ENCODE measurements at places on chromosomes 3 and 15. TPM values are rescaled to one million over a fixed set of nuclear protein-coding genes. Genes with fewer than 3 reads are reported as not detected.

The GABRR3 gene
- polyA plus RNA-seq = not detected

The AP3B2 gene
- 81.9 TPM for polyA plus RNA-seq

The GRAMD2A gene
- 3.2 TPM for polyA plus RNA-seq

The TMEM207 gene
- not detected for polyA plus RNA-seq

The TMEM202 gene
- polyA plus RNA-seq = not detected

The MCF2L2 gene
- 9.3 TPM for polyA plus RNA-seq

The RTP3 gene
- polyA plus RNA-seq = not detected

The SCAANT1 gene
- polyA plus RNA-seq = not detected

The UROC1 gene
- polyA plus RNA-seq = not detected

The A4GNT gene
- not detected for polyA plus RNA-seq

The NOX5 gene
- not detected for polyA plus RNA-seq

The PYGO1 gene
- 25.0 TPM for polyA plus RNA-seq

The TICRR gene
- 0.36 TPM for polyA plus RNA-seq

The RETNLB gene
- polyA plus RNA-seq = not detected

The PAQR9 gene
- polyA plus RNA-seq = 0.24 TPM

The PARP15 gene
- polyA plus RNA-seq = not detected

The JMJD7 gene
- polyA plus RNA-seq = 14.0 TPM

The FBXO40 gene
- polyA plus RNA-seq = not detected

The GALNT15 gene
- polyA plus RNA-seq = 1.5 TPM

The SOX14 gene
- not detected for polyA plus RNA-seq

The U2SURP gene
- polyA plus RNA-seq = 159 TPM

The GOLGA8T gene
- polyA plus RNA-seq = not detected

The PARP14 gene
- not detected for polyA plus RNA-seq

The GOLGA6L9 gene
- 27.7 TPM for polyA plus RNA-seq

The ACKR2 gene
- not detected for polyA plus RNA-seq

The FANCD2OS gene
- not detected for polyA plus RNA-seq

The TRIM59 gene
- polyA plus RNA-seq = 0.78 TPM

The TPRG1 gene
- 1.6 TPM for polyA plus RNA-seq

The TRPM1 gene
- not detected for polyA plus RNA-seq

The ACTC1 gene
- polyA plus RNA-seq = not detected

The ALDH1A3 gene
- polyA plus RNA-seq = 0.06 TPM

The GPR160 gene
- 2.9 TPM for polyA plus RNA-seq

The SATB1 gene
- polyA plus RNA-seq = 16.9 TPM

The HRG gene
- not detected for polyA plus RNA-seq

The GOLGA8O gene
- not detected for polyA plus RNA-seq

The HACD2 gene
- polyA plus RNA-seq = 28.0 TPM

The IL17RB gene
- polyA plus RNA-seq = 2.2 TPM

The IP6K1 gene
- 62.7 TPM for polyA plus RNA-seq

The ERC2 gene
- 60.4 TPM for polyA plus RNA-seq

The PDE8A gene
- polyA plus RNA-seq = 13.2 TPM

The BDH1 gene
- 12.9 TPM for polyA plus RNA-seq

The XYLB gene
- 0.50 TPM for polyA plus RNA-seq

The CX3CR1 gene
- not detected for polyA plus RNA-seq

The ANKUB1 gene
- polyA plus RNA-seq = not detected

Data from neural cell (in vitro differentiated cells).